ENCODE measurements at places on chromosomes 3 and 15.

GRCh38 chr15:39789736-39790135, 7.1 kb upstream of the FSIP1 start:
- no peak for DNase-seq

- DNase-seq: no peak
Observed at GRCh38 chr3:109125902-109126301, 8.0 kb upstream of the MORC1 start.

- DNase-seq: peak; percentile 36
Observed at GRCh38 chr15:92226020-92226612, 167.6 kb upstream of the ST8SIA2 start.

DNA sequence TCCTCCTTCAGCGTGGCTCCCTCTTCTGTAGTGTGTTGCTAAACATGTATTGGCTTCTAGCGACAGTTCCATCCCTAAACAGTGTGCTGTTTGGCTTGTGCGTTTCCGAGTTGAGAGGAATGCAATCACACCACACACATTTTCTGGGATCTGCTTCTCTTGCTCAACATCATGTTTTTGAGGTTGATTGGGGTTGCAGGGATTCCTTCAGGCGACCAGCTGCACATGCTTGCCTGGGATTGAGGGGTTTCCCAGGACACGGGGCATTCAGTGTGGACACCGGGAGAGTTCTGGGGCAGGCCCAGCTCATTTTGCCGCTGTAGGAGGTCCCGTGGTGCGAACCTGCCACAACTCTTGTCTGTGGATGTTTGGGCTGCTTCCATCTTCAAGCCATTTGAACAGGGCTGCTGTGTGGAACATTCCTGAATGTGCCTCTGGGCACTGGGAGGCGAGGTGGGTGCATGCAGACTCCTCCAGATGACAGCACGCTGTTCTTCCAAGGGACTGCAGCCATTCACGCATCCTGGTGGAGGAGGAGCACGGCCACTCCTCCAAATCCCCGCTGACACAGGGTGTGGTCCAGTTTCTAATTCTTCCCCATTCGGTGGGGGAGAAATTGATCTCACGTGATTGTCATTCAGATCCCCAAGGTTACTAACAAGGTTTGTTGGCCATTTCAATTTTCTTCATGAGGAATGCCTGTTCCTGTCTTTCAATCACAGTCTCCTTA, 82.8 kb downstream of the PLXNA1 start:
- DNase-seq: no peak

GRCh38 chr15:35926007-35926380, 380.0 kb upstream of the DPH6 start:
- no peak for DNase-seq

GRCh38 chr3:72379500-72380187, 468.6 kb downstream of the SHQ1 start:
- DNase-seq: no peak
